ENCODE measurements at places on chromosomes 1 and 21.

GRCh38 chr1:115266729-115267421 is 71.2 kb downstream of the NGF start:
- no peak for DNase-seq

DNA sequence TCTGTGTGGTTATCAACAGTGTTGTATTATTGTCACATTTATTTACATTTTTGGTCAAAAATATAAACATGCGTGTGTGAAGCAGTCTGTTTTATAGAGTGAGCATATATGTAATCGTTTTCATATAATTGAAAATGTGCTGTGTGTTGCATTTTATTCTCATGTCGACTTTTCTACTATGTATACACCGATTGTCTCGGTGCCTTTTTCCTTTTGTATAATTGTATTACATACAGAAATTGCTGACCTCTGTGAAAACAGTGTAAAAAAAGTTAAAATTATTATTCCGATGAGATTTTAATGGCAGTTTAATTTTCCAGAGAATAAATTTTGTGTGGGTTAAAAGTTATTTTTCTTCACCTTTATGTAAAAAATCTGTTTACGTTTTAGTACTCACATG is 62.4 kb upstream of the SERTAD4 start:
- DNase-seq: no peak

DNA sequence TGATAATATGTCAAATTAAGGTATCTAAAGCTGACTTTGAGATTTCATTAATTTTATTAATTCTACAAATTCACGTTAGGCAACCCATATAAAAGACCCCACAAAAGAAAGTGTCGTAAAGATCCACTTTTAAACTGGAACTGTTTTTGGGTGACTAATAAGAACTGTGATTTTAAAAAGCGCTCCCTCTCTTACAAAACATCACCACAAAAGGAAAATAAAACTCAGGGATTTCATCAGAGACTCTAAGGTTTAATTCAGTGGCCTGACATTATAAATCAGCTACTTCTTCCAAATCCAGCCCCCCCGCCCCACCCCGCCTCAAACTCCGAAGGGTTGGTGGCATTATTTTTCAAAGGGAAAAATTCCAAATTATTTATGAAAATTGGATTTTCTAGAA is 2.7 kb downstream of the COL24A1 start:
- DNase-seq: no peak

GRCh38 chr1:156432669-156433018 is 63.6 kb downstream of the RHBG start:
- no peak for DNase-seq

DNA sequence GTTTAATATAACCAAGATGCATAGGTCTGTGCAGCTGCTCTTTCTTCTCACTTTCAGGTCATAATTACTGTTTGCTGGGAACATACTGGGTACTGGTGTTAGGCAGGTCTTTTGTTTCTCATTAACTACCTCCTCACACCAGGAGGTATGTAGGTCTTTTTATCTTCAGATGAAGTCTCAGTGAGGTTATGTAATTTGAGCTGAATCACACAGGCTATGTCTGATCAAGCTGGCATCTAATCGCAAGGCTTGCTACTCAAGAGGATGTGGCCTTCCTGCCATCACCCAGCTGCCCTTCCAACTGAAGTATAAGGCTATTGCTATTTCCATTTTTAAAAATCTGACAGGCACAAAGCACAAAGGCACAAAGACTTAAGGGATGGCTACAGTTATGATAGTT is 96.4 kb downstream of the RUNX1 start:
- peak; percentile 36 for DNase-seq

GRCh38 chr1:15940110-15941043 is 35.5 kb downstream of the ZBTB17 start:
- DNase-seq: no peak

- no peak for DNase-seq
Observed at GRCh38 chr1:151147665-151148064, 1.2 kb upstream of the SEMA6C start.

DNA sequence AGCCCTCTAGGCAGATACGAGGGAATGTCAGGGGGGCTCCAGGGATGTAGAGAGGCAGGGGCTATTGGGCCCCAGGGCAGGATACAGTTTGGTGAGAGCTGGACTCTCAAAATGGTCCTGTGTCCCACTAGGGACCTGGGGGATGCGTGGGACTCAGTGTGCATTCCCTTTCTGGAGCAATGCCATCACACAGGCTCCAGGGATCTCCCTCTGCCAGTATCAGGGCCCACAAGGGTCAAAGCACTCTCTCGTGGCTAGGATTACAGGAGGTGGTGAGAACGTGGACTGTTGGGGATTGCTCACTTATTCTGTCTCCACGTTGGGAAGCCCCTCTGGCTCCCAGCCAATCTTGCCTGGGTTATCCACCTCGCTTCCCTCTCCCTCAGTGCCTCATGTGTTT is 25.8 kb downstream of the KIAA0319L start:
- DNase-seq: no peak

DNA sequence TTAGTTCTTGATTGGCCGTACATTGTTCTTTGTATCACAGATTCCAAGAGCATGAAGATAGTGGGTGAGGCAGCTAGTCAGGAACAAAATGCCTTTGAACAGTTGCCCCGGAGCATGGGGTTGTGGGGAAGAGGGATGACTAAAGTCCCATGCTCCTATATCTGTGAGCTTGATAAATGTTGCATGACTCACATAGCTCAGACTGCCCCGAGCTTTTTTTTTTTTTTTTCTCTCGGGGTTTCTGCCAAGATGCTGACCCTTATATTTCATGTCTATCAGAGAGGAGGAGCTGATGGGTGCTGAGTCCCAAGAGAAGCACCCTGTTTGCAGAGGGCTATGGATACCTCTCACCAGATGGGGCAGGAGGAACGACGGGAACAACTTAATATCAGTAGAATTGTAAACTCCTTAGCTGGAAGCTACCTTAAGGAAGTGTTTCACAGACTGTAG is 40.6 kb downstream of the SRRM1 start:
- no peak for DNase-seq

GRCh38 chr1:230277201-230278025 is 148.7 kb downstream of the PGBD5 start:
- DNase-seq: peak; percentile 62

GRCh38 chr1:107710005-107710404 is 255.0 kb downstream of the VAV3 start:
- DNase-seq: no peak

DNA sequence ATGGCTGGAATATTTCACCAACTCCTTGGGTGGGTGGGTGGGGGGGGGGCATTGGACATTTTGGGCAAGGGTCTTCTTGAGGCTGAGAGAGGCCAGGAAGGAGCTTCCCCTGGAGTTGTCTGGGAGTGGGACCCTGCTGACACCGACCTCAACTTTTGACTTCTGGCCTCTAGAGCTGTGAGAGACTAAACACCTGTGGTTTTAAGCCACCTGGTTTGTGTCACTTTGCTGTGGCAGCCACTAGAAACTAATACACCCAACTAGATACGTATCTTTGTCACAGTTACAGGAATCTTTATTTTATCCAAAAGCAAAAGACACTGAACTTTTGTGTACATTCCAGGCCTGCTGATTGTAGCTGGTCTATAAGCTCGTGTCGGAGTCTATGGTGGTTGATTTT is 9.9 kb upstream of the RIPK4 start:
- DNase-seq: no peak

GRCh38 chr1:223628233-223629125 is 37.0 kb downstream of the CAPN8 start:
- DNase-seq: peak; percentile 33

DNA sequence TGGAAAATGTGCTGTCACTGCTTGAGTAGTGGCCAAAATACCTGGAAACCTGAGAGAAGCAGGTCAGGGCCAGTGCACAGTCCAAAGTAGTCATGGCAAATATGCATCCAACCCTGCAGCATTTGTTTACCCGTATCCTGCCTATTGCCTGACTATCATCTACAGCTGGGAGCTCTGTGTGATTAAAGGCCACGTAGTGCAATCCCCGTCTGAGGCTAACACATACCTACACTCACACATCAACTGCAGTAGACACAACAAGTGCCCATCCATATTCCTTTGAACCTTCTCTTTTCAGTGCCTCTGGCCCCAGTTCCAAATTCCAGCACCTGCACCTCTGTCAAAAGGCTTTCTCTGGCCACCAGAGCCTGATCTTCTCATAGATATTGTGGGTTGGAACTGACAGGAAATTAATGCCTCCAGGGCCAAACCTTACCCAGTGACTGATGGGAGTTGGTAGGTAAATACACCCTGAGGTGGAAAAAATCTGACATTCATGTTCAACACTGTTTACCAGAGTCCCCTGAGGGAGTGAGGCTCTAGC is 383.0 kb downstream of the SETD4 start:
- no peak for DNase-seq

GRCh38 chr1:229342656-229343569 is at the start of gene CCSAP:
CCSAP (minus strand) TSS chr1:229343047; CDS start chr1:229342465, 582 bp downstream.
- DNase-seq: no peak

- DNase-seq: no peak
Observed at GRCh38 chr1:91724644-91725043, 161.3 kb downstream of the TGFBR3 start.

DNA sequence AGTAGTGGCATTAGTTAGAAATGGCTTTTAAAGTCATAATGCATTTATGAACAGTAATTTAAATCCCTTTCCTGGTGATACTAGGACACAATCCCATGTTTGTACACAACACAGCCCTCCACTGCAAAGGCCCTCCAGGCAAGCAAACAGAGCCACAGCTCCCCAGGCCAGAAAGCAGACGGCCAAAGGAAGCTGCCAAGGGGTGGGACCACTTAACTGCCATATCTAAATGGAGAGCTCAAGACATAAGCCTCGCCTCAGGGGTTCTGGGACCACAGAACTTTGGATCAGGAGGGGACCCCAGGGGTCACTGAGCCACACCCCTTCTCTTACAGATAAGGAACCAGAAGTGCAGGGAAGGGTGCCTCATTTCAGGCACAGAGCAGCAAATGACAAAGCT is 189.7 kb downstream of the KCNH1 start:
- DNase-seq: no peak

GRCh38 chr1:155973723-155974122 is 4.6 kb downstream of the ARHGEF2 start:
- DNase-seq: no peak

DNA sequence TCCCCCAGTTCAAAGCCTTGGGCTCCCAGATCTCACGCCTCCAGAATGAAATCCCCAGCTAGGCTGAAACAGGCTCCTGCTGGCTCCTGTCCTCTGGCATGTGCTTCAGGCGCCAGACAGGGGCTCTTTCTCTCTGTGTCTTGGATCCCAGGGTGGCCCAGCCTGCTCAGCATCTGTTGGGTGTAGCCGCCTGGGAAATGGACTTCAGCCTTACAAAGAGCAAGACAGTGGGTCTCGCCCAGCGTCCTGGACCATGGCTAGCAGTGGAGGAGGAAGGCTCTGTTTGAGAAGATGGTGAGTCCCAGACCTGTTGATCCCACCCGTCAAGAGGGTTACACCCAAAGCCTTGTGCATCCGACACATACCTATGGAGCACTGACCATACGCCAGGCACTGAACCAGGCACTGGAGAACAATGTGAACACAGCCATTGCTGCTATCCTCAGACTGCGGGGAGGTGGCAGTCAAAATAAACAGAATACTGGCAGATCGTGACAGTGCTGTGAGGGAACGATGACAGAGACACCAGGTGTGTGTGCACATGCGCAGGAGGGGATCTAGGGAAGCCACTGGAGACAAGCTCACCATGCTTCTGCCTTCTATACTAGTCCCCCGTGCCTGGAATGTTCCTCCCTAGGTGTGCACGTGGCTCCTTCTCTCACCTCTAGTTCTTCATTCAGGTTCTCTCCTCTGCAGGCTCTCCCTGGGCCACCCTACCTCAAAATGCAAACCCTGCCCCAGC is 93.0 kb upstream of the GCLM start:
- no peak for DNase-seq

GRCh38 chr1:202237052-202237451 is 43.5 kb downstream of the LGR6 start:
- DNase-seq: peak; percentile 50

DNA sequence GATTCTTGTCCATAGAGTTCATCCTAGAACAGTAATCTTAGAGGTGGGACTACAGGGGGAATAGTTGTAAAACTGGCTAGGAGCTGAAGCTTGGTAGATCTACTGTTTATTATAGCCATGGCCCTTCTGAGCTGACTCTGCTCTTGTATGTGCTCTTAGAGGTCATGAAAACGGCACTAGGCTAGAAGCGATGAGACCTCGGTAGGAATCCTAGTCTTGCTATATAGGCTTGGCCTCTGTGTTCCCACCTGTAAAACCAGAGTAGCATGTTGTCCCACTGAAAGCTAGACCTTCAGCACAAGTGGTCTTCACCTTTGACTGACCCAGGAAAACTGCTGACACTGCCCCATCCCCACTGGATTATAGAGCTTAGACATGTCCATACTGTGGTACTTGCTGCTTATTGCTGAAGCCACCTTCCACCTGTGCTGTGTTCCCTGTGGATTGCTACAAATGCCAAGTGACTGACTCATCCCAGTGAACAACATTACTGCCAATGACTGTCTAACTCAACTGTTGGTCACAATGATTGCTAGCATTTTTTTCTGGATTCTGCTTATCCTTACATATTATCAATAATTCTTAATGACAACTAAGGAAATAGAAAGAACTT is 23.0 kb upstream of the PIGC start:
- no peak for DNase-seq

- no peak for DNase-seq
Observed at GRCh38 chr1:165875171-165875570, 47.8 kb downstream of the UCK2 start.

GRCh38 chr1:243745356-243745755 is 104.7 kb downstream of the AKT3 start:
- no peak for DNase-seq

DNA sequence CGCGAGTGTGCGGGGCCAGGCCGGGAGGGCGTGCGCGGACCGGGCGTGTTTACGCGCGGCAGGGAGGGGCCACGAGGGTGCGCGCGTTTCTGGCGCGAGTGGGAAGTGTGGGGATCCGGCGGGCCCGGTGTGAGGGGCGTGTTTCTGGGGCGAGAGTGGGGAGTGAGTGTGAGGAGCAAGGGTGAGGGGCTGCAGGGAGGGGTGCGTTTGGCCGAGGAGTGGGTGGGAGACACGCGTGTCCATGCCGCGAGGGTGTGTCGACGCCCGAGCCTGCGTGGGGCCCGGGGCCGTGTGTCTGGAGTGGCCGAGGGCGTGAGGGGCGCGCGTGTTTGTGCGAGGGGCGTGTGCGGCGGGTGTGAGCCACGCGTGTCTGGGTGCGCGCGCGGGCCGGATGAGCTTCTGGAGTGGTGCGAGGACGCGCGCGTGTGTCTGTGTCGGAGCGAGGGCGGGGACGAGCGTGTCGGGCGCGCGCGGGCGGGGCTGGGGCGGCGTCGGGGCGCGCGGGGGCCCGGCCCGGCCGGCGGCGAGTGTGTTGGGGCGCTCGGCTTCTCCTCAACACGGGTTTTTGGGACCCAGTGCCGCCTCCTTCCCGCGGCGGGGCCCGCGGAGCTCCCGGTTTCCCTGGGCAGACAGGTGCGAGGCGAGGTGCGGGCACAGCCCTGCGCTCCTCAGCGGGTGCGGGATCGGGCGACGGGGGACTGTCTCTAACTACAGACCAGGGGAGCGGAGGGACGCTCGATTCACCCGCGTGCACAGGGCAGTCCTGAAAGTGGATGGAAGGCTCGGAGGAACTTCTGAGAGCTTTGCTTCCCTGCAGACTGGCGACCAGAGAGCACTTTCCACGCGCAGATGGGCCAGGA is 65.8 kb upstream of the VAMP3 start:
- DNase-seq: no peak
